ENCODE measurements at places on chromosomes 16 and 17.

DNA sequence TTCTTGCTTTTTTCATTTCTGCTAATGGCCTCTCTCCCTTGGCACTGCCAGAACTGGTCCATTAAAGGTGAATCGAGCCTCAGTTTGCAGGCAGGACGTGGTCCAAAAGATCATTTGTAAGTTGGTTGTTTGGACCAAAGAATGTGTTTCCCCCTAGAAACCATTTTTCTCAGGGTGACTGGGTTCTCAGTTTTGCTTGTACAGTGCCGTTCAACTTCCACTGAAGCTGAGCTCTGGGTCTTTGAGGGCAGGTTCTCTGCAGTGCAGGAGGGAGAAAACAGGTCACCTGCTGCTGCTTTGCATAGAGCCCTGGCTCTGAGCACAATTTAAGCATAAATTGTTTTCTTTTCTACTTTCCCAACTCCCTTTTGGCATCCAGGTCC, 9.0 kb upstream of the AMZ2 start:
- DNase-seq, result no peak

DNA sequence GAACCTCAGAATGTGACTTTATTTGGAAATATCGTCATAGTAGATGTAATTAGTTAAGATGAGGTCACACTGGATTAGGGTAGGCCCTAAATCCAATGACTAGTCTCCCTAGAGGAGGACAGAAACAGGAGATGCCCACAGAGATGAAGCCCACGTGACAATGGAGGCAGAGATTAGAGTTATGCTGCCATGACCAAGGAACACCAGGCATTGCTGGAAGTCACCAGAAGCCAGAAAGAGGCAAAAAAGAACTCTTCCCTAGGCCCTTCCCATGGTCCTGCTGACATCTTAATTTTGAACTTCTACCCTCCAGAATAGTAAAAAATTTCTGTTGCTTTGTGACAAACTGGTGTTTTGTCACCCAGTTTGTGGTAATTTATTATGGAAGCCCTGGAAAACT, 49.6 kb downstream of the IKZF3 start:
- no peak for DNase-seq

- DNase-seq, result no peak
These were observed 9.5 kb upstream of the FZD2 start for GRCh38 chr17:44547625-44548267.

DNA sequence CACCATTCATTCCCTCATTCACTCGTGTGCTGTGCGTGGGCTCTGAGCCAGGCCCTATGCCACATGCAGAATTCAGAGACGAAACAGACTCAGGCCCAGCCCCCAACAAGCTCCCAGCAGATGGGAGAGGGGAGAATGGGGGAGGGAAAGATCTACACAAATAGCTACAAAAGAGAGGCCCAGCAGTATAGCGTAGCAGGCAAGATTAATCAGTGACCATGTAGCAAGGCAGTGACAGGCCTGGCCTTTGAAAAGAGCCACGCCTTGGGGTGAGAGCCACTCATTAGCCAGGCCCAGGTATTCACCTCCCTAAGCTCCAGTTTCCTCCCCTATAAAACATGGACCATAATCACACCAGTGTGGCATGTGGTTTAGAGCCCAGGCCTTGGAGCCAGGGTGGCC, 16.4 kb upstream of the KRT19 start:
- DNase-seq, result no peak

GRCh38 chr17:31386542-31387075, 4.9 kb upstream of the RAB11FIP4 start:
- no peak for DNase-seq

GRCh38 chr17:40499551-40500189, 1.8 kb downstream of the TNS4 start:
- peak; percentile 52 for DNase-seq

DNA sequence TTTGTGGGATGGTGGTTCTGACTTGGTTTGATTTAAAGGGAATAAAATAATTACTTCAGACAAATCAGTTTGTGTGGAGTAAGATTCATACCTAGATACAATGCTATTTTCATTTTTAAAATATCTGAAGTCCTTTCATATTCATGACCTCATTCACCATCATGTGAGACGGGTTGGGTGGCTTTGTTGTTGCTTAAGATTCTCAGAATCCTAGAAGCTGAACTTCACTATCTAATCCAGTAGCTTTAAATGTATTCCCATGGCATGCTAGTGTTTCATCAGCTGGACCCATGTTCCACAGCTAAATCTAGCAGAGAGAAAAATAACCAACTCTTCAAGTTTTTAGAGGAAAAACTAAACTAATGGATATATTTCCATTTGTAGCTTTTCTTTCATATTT, 2.7 kb upstream of the AMFR start:
- no peak for DNase-seq

DNA sequence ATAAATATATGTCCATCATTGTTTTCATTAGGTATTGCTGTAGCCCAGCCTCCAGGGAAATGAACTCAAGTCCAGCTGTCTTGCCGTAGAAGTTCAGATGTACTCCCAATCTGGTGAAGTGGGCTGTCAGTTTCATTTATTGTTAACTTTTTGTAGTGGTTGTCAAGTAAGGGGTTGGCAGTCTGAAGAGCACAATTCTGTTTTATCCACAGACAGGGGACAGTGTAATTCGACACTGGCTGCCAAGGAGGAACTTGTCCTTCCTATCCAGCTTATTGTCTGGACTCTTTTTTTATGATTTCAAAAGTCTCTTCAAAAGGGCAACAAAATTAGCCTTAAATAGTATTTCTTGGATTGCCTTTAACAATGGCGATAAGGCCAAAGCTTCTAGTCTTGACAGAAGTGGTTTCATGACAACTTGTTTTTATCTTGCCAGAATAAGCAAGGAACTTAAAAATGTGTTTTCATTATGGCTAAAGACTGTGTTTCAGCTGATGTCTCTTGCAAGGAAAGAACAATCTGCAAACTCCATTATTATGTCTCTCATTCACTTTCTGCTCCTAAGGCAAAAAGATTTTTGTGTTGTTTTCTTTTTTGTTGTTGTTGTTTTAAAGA, 73.9 kb upstream of the TANC2 start:
- DNase-seq, result no peak
